ENCODE measurements at places on chromosomes 13 and 19.

DNA sequence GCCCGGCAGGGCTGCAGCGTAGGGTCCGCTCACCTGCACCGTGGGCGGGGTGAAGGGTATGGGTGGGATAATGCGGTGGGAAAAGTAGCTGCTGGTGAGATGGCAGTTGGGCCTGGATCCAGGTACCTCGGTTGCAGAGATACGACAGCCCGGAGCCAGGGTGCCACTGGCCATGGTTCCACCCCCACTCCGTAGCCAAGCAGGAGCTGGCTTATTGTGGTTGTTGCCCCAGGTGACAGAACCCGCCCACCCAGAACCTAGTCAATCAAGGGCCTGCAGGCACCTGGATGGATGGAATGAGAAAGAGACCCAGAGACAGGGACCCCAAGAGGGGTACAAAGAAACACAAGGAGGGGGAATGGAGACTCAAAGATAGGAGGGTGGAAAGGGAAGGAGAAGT, 3.5 kb upstream of the LHB start:
- DNase-seq: no peak

- no peak for DNase-seq
Measured at GRCh38 chr19:38375098-38375493, 725 bp downstream of the PSMD8 start.

GRCh38 chr19:48798937-48799336, 11.9 kb downstream of the BCAT2 start:
- no peak for DNase-seq

- DNase-seq: no peak
Measured at GRCh38 chr13:58087566-58087965, 456.0 kb downstream of the PCDH17 start.

- no peak for DNase-seq
Measured at GRCh38 chr13:113856716-113857065, 7.2 kb downstream of the GAS6 start.

DNA sequence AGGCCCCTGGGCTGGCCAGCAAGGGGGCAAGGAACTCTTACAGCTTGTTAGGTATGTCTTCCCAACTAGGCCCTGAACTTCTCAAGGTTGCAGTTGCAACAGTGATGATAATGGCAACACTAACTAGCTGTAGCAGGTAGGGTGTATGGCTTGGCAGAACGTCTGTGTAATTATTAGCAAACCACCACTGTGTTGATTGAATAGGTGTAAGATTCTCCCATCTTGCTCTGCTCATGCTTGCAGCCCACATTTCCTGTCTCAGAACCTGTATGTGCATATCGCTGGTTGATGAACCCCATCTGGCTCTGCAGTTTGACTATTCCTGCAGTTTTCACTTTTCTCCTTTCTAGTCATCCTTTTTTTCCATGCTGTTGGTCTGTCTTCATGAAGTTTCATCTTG, 178.8 kb downstream of the KATNAL1 start:
- no peak for DNase-seq

GRCh38 chr19:4232614-4233281, 3.4 kb downstream of the EBI3 start:
- DNase-seq: no peak

- no peak for DNase-seq
Measured at GRCh38 chr19:33662391-33663092, 40.8 kb downstream of the CHST8 start.

All from Jurkat, Clone E6-1 (cell line).